Epithelial cell of prostate (primary cell): ENCODE measurements at places on chromosomes 7 and 10.

DNA sequence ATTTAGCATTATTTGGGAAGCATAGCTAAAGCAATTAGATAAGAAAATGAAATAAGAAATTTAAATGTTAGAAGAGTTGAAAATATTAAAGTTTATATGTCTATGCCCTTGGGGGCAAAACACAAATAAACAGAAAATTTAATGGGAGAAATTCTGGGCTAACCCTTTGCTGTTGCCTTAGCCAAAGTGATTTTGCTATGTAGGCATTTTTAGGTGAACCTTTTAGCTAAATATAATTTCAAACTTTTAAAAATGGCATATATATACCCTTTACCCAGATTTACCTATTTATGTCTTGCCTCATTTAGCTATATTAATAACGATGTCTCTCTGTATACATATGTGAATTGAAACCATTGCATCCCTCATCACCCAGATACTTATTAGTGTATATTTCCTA, 20.1 kb downstream of the NFE2L3 start:
- DNase-seq = no peak

GRCh38 chr7:22811746-22812280, 10.8 kb downstream of the TOMM7 start:
- no peak for DNase-seq

DNA sequence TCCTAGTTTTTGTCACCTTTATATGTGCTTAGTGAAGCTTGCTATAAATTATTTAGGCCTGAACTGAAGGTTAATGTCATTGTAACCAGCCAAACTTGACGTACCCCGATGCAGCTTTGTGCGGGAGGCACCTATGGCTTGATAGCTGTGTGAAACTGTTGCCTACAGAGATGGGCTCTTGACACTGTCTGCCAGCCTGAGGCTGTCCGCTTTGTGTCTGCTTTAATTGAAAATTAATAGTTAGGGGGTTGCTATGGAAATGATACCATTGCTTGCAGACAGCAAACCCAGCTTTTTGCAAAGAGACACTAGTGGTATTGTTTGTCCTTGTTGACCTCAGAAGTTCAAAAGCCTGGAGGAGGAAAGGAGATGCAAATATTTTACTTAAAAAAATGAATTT, 2.1 kb upstream of the FOXP2 start:
- DNase-seq = no peak

DNA sequence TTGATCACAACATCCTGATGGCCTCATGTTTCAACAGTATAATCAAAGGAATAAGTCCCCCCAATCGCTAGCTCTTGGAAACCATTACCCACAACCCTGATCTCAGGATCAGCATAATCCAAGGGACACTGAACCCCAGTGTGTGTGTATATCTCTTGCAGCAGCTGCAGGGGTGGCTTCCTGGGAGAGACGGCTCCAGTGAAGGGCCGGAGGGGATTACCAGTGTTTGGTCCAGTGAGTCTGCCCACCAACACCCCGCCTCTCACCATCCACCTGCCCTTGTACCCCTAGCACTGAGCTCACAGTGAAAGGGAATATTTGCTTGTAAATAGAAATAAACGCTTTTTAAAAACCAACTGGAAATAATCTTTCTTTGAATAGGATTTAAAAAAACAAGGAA, 63.1 kb downstream of the FAM53B start:
- no peak for DNase-seq

GRCh38 chr10:21039721-21040120, 142.6 kb upstream of the NEBL start:
- DNase-seq = no peak

DNA sequence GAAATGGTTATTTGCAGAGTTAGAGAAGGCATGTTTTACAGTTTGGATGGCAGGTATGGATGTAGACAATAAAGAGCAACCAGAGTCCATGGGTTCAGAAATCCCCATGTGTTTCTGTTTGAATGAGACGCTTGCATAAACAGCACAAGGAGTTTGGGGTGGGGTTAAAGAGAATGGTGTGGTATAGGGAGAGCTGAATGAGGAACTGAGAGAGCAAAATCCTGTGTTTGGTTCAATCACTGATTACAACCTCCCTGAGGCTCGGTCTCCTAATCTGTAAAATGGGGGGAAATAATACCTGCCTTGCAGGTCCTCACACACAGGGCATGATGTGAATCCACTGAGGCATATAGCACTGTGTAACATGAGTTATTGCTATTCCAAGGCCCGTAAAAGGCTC, 23.7 kb downstream of the CAV1 start:
- DNase-seq = no peak

- no peak for DNase-seq
These were observed 83.9 kb downstream of the ADCY1 start for GRCh38 chr7:45657890-45658715.
